ENCODE measurements at places on chromosomes 5 and 9.

- no peak for DNase-seq
Observed at GRCh38 chr5:42591015-42591414, 165.6 kb upstream of the CCDC152 start.

GRCh38 chr9:114824110-114824509 lies 18.3 kb upstream of the TNFSF15 start:
- DNase-seq = no peak

DNA sequence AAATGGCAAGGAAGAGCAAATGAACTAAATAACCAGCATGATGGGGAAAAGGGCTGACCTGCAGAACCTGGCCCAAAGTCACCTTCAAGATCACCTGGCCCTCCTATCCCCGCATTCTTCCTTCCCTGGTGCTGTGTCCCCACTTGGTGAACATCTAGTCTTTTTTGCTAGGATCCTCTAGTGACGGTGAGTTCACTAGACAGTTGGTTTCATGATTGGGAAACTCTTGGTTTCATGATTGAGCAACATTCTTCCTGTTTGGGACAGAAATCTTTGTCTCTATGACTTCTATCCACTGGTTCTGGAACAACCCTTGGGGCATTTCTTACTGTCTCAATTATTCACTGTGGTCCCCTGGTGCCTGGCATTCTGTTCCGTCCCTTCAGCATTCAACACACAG lies 50.2 kb upstream of the DAB2IP start:
- DNase-seq = no peak

GRCh38 chr9:33852216-33852826 lies 35.4 kb downstream of the UBE2R2 start:
- DNase-seq = no peak

GRCh38 chr5:175418251-175418650 lies 25.7 kb downstream of the DRD1 start:
- DNase-seq = no peak
